ENCODE measurements at places on chromosomes 6 and 20.

DNA sequence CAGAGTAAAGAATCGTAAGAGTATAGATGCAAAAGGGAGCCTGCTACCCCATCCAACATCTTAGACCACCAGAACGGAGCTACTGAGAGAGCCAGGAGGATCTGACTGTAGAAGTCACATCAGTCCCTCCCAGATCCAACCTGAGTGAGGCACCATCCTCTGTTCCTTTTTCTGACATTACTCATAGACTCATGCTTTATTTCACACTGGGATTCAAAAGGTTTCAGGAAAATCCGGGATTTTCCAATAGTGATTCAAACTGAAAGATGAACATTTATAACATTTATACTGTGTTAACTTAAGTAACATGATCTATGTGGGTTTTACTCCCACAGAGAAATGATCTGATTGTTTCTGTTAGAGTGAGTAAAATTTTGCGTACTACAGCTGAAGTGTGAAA, 868.6 kb upstream of the GJE1 start:
- no peak for DNase-seq

GRCh38 chr6:82525775-82526495, 162.3 kb downstream of the TPBG start:
- no peak for DNase-seq

GRCh38 chr6:6712449-6713403, 124.2 kb downstream of the LY86 start:
- DNase-seq, result no peak

GRCh38 chr20:16548068-16548672, 25.1 kb downstream of the KIF16B start:
- no peak for DNase-seq

DNA sequence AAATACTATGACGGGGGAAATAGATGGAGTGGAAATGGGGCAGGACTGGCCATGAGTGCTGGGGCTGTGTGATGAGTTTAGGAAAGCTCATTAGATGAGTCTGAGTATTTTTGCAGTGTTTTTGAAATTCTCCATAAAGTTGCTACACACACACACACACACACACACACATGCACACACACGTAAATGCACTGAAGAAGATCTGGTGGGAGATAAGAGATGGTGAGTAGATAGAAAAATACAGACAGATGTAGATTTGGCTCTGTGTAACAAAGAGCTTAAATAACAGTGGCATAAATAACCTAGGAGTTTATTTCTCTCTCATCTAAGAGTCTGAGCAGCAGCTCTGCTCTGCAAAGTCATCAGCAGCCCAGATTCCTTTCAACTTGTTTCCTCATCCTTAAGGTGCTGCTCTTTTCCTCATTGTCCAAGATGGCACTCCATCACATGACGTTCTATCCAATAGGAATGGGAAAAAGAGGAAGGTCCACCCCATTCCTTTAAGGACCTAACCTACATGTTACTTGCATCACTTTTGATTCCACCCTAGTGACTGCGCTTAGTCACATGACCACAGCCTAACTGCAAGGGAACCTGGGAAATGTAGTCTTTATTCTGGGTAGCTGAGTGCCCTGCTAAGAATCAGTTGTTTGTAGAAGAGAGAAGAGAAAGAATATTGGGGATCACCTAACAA, 76.4 kb downstream of the EYA2 start:
- no peak for DNase-seq

- DNase-seq, result no peak
Measured at GRCh38 chr6:148855744-148856143, 108.9 kb downstream of the UST start.

- no peak for DNase-seq
Measured at GRCh38 chr6:105546754-105547153, 143.9 kb upstream of the PREP start.

DNA sequence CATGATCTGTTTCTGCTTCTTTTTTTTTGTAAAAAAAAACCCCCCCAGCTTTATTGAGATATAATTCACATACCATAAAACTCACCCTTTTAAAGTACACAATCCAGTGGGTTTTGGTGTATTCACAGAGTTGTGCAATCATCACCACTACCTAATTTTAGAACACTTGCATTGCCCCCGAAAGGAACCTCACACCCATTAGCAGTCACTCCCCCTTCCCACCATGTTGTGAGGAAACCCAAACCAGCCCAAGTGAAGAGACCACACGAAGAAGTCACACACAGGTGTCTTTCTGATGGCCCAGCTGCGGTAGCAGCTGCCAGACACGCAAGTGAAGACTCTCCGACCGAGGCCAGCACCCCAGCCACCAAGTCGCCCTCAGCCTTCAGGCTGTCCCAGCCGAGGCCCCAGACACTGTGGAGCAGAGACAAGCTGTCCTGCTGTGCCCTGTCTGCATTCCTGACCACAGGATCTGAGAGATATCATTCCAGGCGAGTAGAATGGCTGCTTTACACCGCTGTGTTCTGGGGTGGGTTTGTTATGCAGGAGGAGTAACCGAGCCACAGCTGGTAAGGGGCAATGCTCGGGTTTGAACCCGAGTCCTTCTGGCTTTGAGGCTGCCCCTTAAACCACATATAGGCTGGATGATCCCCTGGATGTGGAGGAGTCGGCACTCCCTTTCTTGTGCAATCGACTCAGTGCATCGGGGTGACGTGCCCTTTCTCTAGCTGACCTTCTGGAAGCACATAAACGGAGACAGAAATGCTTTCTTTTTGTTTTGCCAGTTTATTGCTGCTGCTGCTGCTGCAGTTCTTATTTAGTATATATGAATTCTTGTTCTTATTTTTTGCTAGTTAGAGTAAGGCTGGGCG, 59.1 kb upstream of the PTPN1 start:
- no peak for DNase-seq

DNA sequence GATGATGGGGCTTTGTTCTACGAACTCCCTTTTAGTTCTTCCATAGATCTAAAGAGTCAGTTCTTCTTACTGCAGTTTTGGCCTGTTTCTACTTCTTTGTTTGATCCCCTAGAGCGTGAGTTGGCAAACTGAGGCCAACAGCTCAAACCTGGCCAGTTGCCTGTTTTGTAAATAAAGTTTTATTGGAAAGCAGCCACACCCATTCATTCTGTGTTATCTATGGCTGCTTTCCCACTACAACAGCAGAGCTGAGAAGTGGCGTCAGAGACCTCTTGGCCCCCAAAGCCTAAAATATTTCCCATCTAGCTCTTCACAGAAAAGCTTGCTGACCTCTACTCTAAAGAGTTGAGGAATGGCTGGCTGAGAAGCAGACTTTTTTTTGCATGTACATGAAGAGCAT, 52.2 kb downstream of the EYA2 start:
- no peak for DNase-seq

GRCh38 chr6:118525913-118526780, 21.9 kb upstream of the PLN start:
- no peak for DNase-seq

DNA sequence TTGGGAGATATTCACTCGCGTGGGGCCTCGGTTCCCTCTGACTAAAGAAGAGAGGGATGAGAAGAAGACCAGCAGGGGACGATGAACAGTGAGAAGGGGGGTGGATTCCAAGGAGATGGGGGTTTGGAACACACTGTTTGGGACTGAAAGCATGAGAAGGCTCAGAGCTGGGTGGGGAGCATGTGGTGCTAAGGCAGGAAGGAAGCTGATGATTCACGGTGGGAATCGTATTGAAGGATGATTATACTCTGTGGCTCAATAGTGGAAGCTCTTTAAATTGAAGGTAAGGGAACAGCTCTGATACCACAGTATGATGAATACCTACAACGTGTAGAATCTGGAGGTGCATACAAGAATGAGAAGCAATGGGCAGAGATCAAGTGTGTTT, 117.5 kb upstream of the KCNK16 start:
- DNase-seq, result no peak

- no peak for DNase-seq
Measured at GRCh38 chr20:62064770-62065673, 659 bp downstream of the TAF4 start.

DNA sequence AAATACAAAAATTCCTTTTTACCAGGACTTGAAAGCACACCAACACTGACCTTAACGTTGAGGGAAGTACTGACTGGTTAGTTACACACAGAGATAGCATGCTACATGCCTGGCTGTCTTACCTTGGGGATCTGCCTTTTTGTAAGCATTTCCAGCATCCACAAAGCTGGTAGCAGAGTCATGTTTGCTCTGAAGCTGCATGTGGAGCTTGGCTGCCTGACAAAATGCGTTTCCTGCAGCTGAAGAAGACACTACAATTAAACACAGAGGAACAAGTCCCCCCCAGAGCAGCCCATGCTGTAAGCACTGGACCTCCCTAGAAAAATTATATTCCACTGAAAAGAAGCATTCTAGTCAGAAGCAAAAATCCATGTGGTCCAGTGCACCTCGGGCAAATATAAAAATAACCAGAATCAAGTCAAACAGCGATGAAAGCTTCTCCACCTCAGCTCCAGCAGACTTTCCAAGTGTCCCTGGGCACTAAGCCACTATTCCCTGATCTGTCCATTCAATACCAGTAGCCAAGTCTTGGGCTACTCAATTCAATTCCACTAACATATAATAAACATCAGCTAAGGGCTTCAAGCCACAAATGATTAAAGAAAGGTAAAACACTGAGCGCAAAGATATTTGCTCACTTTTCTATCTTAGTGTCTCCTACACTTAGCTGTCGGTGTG, 24.2 kb downstream of the NAPB start:
- no peak for DNase-seq

GRCh38 chr20:10005885-10006284, 28.9 kb upstream of the ANKEF1 start:
- no peak for DNase-seq

DNA sequence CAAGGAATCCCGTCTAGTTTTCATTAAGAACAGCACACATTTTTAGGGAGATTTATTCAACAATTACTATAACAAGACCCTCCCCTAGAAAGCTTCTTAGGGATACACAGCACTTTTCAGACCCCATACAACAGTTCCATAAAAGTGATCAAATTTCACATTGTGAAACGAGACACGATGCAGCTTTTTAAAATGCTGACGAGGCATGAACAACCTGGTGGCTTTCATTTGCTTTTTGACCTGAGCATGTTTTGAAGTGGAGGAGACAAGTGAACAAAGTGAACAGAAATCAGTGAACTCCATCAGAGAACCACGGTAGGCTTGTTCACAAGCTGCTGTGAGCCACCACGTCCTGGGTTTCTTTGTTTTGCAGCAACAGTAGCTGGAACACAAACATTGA, 112.2 kb downstream of the PCSK2 start:
- no peak for DNase-seq

- no peak for DNase-seq
Measured at GRCh38 chr20:57259121-57259937, 7.1 kb downstream of the BMP7 start.

DNA sequence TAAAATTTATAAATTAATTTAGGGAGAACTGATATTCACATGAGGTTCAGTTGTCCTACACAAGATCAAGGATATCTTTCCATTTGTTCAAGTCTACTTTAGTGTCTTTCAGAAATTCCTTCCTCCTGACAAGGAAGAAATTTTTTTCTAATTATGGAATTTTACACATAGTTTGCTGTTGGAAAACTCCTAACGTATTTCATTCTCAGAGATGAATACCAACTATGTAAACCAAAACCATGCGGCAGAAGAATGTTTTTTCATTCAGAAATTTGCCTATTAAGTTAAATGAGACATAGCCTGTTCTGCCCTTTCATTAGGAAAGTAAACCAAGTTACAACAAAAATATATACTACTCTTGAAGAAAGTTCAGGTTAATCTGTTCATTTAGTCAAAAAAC, 111.2 kb upstream of the PRDM1 start:
- no peak for DNase-seq

- peak; percentile 27 for DNase-seq
Measured at GRCh38 chr20:39264506-39265172, 302.5 kb downstream of the DHX35 start.

DNA sequence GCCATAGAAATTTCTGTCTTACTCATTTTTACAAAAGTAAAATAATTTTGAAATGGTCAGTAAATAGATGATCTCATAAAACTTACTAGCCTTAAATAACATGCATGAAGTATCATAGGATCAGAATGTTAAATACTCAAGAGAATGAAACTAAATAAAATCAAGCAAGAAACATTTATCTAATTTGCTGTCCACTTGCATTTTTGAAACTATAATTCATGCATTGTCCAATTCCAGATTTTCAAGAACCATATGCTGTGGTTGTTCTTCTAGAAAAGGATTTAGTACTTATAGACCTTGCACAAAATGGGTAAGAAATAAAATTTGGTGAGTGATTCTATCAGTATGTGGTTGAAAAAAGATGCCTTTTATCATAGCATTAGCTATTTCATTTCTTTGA, 107.0 kb downstream of the STXBP5 start:
- DNase-seq, result no peak

DNA sequence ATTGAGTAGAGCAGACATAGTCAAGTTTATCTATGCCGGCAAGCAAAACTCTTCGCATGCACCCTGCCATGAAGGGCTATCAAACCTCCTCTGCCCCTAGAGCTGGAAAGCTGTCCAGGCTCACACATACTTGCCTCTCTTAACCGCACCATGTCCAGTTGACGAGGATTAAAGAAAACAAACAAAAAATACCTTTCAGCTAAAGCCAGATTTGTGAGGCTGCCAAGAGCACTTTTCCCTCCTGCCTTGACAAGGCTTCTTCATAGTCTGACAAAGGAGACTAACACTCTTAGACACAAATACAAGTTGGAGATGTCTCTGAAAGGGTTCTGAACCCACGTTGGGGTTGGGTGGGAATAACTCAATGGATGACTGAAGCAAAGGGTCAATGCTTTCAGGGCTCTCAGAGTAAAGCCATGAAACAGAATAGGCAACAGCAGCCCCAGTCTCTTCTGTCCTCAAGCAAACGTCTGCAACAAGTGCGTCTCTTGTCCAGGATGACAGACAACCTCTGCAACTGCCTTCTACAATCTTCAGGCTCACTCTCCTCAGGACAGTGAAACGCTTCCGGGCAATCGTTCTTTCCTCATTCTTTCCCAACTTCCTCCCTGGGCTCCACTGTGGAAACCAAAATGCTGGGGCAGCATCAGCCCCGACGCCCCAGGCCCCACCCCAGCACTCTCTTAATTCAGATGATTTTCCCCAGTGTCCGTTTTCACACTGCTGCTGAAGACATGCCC, 57.8 kb downstream of the AGPAT4 start:
- DNase-seq, result no peak

- DNase-seq, result no peak
Measured at GRCh38 chr6:137211910-137212309, 7.3 kb downstream of the IFNGR1 start.

DNA sequence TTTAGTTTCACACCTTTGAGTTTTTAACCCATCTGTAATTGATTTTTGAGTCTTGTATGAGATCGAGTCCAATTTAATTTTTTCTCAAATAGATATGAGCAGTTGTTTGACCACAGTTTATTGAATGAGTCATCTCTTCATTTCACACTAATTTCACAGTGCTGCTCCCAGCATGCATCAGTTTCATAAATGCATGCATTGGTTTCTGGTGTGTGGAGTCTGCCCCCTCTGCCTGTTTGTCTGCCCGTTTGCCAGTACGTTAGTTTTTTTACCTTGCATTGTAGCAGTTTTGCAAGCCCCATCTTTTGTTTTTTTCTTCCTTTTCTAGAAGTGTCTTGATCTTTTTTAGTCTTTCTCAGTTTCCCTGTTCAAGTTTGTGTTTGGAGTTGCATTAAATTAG, 11.9 kb downstream of the SLX4IP start:
- peak; percentile 6 for DNase-seq

Measured in stimulated activated CD8-positive, alpha-beta memory T cell treated with anti-CD3 and anti-CD28 coated beads, Interleukin-2, amount 100 ng/mL, for 48 hours (primary cell).